ENCODE measurements at places on chromosomes 11 and 22.

- DNase-seq: no peak
Observed at GRCh38 chr11:132898021-132898420, 634.3 kb downstream of the OPCML start.

DNA sequence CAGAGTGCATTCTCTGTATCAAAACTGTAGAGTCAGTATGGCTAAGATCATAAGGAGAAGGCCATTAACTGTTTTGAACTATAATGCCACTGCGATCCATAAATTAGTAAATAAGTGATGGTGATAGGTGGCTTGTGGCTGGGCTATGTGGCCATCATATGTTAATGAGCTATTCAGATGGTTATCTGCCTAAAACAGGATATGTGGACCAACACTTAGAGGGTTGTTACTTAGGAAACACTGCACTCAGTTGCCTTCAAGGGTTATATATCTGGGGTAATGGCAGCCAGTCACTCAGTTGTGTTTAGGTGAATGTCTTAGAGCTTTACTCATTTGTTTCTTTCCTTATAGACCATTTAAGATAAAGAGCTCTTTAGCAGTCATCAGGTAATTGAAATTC, 66.0 kb downstream of the PPP2R1B start:
- no peak for DNase-seq

- no peak for DNase-seq
Observed at GRCh38 chr11:40185793-40186192, 1273.7 kb downstream of the LRRC4C start.

DNA sequence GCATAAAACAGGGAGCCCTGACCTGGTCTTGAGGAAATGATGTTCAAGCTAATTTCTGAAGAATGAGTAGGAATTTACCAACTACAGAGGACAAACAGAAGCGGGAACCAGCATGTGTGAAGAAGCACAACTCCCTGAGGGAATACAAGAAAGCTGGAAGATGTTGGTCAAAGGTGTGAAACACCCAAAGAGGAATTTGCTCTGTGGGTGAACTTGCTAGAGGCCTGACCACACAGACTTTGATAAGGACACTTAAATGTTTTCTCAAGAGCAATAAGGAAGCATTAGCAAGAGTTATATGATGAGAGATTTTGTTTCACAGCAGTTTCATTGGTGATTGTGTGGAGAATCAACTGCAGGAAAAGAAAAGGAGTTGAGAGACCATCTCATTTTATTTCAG, 17.6 kb downstream of the SLC5A12 start:
- DNase-seq: no peak

- DNase-seq: no peak
Observed at GRCh38 chr11:215581-216037, 8.1 kb downstream of the RIC8A start.

DNA sequence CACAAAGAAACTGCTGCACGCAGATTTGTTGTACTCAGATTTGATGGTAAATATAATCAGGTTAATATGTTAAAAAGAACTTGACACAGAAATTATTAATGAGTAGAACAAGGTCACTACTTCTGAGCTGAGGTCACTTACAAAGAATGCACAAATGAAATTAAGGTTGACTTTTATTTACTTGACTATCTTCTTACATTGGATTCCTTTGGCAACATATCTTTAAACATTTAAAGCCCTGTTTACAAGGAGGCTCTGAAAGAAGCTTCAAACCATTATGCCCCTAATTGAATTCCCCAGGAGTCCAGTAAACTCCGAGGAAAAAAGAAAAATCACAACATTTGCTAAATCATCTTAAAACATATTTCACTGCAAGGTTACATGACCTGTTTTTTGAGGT, 245.5 kb downstream of the SOX6 start:
- no peak for DNase-seq

DNA sequence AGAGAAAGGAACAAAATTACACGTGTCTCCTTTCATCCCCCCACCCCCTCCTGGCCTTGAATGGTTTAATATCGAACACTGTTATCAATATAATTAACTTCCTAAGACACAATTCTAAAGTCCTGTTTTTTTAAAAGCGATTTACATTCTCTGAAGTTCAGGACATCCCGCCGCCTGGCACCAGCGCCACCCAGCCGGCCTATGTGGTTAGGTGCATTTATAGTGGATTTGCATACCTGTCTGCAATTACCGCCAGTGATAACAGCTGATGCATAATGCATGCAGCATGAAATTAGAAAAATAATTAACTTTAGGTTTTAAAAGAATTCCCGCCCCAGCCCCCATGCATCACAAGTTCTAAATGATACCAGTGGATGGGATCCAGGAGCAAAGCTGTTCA, 58.6 kb downstream of the MACROD1 start:
- DNase-seq: no peak

- DNase-seq: no peak
Observed at GRCh38 chr11:58924230-58924629, 15.1 kb upstream of the GLYATL1 start.

- no peak for DNase-seq
Observed at GRCh38 chr22:48098243-48098920, 1335.9 kb downstream of the TBC1D22A start.

DNA sequence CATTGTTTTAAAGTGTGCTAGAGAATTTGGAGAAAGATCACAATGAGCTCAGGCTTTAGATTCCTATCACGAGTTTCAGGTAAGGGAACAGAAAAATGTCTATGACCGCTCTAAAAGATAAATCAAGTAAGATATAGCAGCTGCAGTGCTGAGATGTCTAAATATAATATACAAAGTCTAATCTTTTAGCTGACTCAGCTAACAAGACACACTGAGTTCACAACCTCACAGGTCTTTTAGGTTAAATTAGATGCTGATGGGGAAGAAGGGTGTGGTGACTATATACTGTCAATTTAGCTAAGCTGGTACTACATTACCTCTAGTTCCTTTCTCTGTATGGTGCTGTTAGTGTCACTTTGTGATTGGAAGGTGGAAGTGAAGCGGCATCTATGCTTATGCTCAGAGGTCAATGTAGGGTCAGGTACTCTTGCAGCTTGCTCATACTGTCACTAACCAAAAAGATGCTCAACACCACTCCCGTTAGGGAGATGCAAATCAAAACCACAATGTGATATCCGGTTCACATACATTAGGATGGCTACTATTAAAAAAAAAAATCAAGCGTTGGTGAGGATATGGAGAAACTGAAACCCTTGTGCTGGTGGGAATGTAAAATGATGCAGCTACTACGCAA, 283.5 kb downstream of the SWAP70 start:
- DNase-seq: no peak

DNA sequence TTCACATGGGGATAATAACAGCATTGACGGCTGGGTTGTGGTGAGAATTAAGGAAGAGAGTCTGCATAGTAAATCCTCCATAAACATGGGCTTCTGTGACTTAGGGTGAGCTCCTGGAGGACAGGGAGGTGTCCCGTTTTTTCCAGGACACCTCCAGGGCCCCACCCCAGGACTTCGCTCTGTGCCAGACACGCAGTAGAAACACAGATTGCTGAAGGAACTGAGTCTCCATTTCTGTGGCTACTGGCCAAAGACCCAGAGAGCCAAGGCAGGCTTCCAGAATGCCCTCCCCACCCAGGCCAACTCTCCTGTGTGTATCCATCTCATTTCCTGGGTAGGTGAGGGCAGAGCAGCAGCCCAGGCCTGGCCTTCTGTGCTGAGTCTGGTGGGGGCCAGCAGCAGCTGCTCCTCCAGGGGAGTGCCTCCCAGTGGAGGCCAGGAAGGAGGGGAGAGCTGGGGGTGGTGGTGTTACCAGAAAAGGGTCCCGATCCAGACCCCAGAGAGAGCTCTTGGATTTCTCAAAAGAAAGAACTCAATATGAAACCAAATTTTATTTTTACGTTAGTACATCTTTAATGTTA, 9.5 kb upstream of the RFPL3 start:
- no peak for DNase-seq

GRCh38 chr11:45323601-45324249, 37.6 kb upstream of the SYT13 start:
- no peak for DNase-seq

GRCh38 chr22:24466716-24467328, 28.3 kb upstream of the UPB1 start:
- no peak for DNase-seq

GRCh38 chr11:94907226-94907625, 66.1 kb downstream of the CWC15 start:
- no peak for DNase-seq

GRCh38 chr22:49609207-49609876, 218.3 kb downstream of the BRD1 start:
- no peak for DNase-seq

DNA sequence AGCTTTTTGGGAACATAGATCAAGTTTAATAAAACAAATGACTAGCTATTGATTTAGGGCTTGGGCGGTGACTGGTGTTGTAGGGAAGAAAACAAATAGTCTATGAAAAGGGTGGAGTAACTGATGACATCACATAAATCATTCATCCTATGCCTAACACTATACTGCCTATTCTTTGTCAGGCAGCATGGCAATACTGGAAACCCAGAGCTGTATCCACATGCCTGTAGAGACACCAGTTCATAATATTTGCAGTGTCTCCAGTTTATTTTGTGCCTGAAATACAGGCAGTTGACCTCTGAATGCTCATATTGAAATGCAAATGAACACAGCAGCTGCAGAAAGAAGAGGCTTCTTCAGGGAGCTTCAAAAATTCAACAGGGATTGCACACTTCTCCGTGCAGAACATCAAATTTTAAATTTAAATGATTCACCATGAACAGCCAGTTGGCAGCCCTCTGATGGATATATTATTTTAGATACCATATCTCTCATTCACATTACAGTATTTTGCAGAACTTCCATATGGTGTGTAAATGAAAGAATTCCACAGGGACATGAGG, 283.1 kb upstream of the CTSC start:
- DNase-seq: no peak

DNA sequence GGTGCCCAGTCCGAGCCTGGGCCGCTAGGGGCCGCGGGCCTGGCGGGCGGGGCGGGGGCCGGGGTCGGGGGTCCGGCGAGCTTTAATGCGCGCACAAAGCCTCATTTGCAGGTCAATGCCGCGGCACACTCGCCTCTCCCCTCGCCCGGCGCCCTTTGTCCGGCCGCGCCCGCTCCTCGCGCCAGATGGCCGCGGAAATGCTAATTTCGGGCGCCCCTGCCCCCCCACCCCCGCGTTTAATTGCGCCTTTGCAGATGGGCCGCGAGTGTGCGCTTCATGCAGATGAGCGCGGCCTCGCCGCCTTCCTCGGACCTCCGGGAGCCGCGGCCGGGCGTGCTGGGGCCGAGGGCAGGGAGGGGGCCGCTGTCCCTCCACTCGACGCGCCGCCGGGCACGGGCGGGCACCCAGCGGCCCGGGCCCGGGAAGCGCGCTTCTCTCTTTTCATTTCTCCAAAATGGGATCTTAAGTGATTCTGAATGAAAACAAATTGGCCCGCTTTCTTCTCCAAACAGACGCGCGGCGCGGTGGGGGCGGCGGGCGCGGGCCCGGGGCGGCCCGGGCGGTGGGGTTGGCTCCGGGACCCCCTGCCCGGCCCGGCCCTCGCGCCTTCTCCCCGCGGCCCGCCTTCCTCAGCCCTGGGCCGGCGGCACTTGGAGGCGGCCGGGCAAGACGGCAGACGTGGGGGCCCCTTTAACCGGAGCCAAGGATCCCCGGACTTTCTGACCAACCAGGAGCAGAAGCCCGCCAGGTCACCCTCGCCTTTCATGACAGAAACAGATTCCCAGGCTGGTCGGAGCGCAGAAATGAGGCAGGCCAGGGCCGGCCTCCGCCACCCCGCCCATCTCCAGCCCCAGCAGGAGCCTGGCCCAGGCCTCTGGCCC, 22.9 kb downstream of the CDKN1C start:
- DNase-seq: no peak

DNA sequence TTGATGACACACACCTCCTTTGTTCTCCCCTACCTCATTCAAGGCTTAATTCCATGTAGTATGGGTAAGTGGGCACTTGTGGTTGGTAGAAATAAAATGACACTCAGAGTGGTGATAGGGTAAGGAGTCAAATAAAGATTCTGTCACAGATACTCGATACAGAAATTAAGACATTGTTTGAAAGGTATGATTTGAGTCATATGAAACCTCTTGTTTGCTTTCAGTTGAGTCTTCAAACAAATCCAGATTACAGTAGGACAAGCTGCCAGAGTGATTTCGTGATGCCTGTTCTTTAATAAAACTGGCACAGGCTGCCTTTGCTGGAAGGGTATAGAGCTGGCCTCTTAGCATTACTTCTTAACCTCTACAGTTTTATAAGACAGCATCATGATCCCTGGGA, 182.4 kb downstream of the SPON1 start:
- no peak for DNase-seq

- no peak for DNase-seq
Observed at GRCh38 chr11:56783448-56784041, 35.0 kb upstream of the OR9G4 start.

DNA sequence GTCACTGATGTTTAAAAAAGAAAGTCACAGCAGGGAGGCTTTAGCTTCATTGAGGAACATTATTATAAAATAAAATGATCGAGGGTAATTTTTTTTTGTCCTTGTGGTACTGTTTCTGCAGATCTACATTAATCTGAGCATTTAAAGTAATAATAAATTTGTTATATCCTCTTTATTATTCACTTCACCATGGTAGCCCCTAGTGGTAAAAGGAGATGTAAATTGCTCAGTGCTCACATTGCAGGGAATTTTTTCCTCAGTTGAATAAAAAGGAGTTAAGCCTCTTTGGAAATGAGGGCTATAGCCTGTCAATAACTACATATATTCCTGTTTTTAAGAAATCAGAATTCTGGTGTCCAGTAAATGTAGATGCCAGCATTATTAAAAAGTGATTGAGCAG, 99.7 kb upstream of the VPREB1 start:
- DNase-seq: no peak

DNA sequence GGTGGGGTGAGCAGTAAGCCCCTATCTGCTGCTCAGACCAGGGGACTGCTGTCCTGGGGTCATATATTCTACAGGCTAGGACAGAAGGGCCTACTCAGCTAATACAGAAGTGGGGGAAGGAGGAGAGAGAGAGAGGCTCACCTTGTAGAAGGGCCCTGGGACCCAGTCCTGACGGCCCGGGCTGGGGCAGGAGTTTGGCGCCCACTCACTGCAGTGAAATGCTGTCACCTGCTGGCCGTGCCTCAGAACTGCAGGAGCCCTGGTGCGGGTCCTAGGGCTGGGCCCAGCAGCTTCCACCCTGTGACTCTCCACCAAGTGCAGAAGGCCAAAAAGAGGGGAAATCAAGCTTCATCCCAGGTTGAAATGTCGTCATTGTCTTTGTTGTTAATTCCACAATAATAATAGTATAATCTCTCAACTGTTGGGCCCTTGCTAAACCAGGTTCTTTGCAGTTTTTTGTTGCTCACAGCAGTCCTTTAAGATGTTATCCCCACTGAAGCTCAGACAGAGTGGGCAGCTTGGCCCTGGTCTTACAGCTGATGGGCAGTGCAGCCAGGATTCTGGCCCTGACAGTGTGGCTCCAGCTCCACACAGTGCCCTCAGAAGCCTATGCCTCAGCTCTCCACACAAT, 29.6 kb downstream of the TRIM29 start:
- DNase-seq: peak; percentile 21

GRCh38 chr11:17479284-17480214, 2.9 kb upstream of the ABCC8 start:
- DNase-seq: no peak

GRCh38 chr22:46009730-46010129, 32.8 kb upstream of the WNT7B start:
- DNase-seq: no peak

Data from stimulated activated CD8-positive, alpha-beta memory T cell treated with anti-CD3 and anti-CD28 coated beads, Interleukin-4, amount 100 ng/mL, for 1 hour (primary cell).